ENCODE measurements at places on chromosomes 4 and X.

GRCh38 chrX:50691820-50692219 is 122.2 kb downstream of the SHROOM4 start:
- peak; percentile 38 for DNase-seq

- DNase-seq = no peak
Observed at GRCh38 chr4:176790398-176790797, 2.3 kb downstream of the VEGFC start.

GRCh38 chr4:74439952-74440351 is 5.0 kb upstream of the AREG start:
- no peak for DNase-seq

DNA sequence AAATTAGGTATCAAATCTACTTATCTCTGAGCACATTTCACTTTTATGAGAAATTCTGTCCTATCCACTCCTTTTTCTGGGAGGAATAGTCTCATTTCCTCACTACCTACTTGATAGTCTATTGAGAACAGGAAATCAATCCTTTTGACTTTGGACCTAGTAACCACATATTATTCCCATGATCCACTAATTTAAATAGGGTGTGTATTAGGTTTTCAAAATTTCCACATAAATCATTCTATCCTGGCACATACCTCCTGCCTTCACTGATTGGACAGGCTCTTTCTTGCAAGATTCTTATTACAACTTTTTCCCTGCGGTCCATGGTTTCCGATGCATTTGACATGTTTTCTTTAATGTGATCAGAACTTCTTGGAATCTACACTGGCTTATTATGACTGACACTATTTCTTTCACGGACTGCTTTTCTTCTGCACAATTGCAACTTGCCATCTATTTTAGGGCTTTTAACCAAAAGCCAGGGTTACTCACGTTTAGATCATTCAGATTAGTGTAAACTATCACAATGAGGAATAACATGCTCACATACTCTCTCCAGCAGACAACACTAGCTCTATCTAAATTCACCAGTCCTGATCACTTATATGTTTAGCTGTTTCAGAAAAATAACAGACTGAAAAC is 419.9 kb upstream of the SLIT2 start:
- no peak for DNase-seq

DNA sequence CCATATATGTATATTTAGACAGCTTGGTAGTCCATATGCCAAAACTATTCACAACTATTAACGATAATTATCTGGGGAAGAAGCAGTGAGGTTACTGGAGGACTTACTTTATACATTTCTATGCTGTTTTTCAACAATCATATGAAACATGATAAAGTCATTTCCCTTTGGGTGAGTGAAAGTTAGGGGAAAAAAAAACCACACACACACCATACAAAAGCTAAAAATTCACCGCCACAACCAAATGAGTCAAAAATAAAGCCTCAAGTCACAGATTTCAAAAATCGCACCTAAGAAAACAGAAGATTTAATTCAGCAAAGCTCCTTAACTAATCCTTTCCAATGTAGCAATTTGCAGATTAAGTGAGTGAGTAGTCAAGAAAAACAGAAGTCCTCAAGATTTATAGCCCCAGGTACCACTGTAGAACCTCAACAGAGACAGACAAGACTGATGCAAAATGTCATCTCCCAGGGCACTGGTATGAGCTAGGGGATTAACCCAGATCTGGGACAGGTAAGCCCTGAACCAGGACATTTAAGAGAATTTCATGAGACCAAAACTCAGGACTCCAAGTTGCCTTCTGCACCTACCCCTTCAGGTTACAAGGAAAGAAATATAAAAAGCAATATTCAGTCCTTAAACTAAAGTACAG is 35.1 kb downstream of the SYTL4 start:
- DNase-seq = no peak
